ENCODE measurements at places on chromosomes 2 and 18.

GRCh38 chr18:13389491-13390131 is 171.1 kb downstream of the LDLRAD4 start:
- no peak for DNase-seq

GRCh38 chr18:37424507-37424906 is 141.1 kb downstream of the CELF4 start:
- DNase-seq: no peak

DNA sequence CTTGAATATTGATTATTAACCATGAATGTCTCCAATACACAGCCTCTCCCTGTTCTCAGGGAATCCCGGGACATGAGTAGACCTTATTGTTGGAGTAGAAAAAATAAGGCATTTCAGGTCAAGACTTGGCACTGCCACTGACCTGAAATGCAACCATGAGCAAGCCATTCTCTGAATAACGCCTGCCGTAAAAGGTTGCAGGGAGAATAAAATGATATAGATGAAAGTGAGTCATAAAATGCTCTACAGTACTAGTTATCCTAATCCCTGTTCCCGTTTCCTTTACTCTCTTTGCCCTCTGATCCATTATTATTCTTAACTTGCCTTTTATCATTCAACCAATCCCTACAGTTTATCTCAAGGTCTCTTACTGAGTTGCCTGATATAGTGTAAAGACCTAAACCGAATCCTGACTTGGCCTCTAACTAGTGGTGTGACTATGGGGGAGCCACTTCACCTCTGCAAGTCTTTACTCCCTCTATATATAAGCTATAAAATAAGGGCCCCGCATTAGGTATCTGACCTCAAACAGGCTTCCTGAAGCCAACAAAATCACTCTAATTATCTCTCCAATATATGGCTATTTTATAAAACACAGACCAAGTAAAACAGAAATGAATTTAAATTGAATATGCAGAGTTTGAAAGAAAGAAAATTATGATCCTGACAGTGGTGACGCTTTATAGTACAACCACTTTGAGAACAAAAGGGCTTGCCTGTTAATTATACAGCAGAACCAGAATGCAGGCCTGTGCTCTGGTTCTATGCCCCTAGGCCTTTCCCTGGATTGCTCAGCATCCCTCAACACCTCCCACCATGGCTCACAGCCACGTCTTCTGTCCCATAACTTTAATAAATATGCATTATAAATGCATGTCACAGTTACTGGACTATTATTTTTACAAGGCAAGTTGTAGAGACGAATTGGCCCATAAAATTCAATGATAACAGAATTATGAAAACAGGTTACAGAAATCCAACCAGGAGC is 183.1 kb downstream of the STK39 start:
- no peak for DNase-seq

- no peak for DNase-seq
Observed at GRCh38 chr2:55862673-55863390, 60.8 kb downstream of the EFEMP1 start.

- DNase-seq: no peak
Observed at GRCh38 chr2:136098441-136098840, 19.5 kb downstream of the CXCR4 start.

DNA sequence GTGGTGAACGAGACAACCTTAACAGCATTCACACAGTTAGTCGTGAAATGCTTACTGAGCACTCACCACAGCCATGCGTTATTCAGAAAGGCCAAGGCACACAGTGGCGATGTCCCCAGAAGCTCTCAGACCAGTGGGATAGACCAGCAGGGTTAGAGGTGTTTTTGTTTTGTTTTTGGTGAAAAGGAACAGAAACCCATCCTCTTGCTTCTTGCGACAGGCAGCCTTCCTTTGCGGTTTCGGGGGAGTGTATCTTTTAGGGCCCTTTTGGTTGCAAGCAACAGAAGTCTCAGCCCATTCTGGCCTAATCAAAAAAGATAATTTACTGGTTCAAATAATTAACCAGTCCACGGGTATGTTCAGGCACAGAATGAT is 4.7 kb downstream of the GNLY start:
- no peak for DNase-seq

Data from stimulated activated CD8-positive, alpha-beta memory T cell treated with anti-CD3 and anti-CD28 coated beads, Interleukin-2, amount 100 ng/mL, for 48 hours (primary cell).